ENCODE measurements at places on chromosomes 7 and 10. TPM values are rescaled to one million over a fixed set of nuclear protein-coding genes. Genes with fewer than 3 reads are reported as not detected.

GRCh38 chr7:665736-666453, 60.6 kb upstream of the DNAAF5 start:
- DNase-seq: peak; percentile 87

DNA sequence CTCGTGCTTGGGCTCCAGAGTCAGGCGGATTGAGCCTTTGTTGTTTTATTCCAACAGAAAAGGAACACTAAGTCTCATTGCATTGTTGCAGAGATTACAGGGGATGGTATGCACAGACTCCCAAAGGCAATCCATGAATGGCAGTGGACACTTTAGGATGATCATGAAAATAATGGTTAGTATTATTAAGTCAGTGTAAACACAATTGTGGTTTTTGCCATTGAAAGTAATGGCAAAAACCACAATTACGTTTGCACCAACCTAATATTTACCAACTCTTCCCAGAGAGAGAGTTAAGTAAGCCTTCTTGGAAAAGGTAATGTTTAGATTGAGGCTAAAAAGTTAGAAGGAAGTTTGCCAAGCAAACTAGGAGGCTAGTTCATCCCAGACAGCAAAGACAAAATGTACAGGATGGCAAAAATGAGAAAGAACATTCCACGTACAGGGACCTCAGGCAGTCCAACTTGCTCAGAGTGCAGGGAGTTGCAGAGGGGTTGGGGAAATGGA, 72.9 kb upstream of the AMPH start:
- no peak for DNase-seq

DNA sequence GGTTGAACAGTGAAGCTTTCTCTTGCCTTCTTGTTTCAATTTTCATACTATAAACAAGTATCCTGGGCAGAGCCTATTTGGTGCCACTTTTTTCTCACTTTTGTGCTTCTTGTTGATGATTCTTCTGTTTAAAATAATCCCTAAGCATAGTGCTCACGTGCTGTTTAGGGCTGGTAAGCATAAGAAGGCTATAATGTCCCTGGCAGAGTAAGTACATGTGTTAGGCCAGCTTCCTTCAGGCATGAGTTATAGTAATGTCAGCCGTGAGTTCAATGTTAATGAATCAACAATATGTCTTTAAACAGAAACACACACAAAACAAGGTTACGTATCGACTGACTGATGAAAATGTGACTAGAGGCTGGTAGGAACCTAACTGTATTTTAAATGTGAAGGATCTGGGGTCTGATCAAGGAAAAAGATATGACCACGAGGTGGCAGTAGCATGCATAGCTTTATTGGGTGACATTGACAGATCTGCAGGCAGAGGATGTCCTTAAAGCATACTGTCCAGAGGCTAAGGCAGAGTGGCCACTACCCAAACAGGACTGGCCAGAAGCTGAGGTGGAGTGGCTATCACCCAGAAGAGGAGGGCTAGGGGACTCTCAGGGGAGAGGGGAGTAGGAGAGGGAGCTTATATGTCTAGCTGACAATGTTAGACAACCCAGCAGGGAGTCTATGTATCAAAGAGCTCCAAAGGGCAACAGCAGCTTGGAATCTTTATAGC, 113.7 kb downstream of the BRAF start:
- DNase-seq: no peak

- DNase-seq: peak; percentile 46
Measured at GRCh38 chr10:35191523-35191922, 64.9 kb downstream of the CREM start.

DNA sequence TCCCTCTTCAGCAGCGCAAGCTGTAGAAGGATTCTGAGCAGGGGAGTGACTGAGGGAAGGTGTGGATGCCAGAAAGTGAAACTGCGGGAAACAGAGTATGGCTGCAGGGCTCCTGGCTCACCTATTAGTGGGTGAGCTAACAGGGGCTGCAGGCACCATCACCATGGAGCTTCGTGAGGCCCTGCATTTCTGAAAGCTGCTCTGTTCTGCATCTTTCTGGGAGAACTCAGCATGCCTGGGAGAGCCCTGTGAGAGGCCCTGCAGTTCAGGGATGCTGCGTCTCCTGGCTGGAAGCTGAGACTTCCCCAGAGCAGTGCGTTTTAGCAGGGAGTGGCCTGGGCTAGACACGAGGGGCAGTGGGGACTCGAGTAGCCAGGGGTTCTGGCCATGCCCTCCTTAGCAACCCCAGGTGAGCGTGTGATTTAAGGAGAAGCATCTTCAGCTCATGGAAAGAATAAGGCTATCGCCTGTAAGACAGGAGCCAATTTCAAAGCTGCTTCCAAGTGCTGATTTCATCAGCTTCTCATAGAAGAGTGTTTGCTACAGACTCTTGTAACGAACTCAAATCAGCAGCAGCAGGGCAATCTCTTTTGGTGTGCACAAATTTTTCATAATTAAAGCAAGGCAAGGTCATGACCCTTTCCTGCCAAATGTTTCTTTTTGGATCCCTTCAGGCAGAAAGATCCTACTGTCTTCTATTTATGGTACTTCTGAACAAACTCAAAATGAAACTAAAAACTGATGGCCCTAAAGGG, 293.6 kb upstream of the ZNF32 start:
- DNase-seq: no peak

GRCh38 chr7:96127746-96128145, 194.2 kb downstream of the SLC25A13 start:
- DNase-seq: no peak

DNA sequence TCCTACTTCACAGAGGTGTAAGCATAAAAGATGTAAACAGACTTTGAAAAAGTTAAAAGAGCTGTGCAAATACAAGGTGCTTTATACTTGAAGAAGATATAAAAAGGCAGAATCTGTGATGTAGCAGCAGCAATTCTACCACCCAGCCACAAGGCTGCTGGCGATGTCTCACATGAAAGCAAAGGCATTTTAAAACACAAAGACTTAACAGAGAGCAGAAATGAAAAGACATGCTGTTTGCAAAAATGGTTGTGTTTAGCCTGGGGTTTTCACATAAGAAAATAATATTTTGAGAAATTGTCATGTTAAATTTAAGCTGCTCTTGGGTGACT, 85.5 kb upstream of the ZNF800 start:
- no peak for DNase-seq

GRCh38 chr7:18401757-18402156, 93.8 kb upstream of the HDAC9 start:
- no peak for DNase-seq

GRCh38 chr7:110399421-110399820, 691.5 kb upstream of the LRRN3 start:
- DNase-seq: no peak

- DNase-seq: no peak
Measured at GRCh38 chr7:99219185-99219767, 11.4 kb upstream of the KPNA7 start.

GRCh38 chr7:2566348-2566889, 7.6 kb downstream of the IQCE start:
- no peak for DNase-seq

DNA sequence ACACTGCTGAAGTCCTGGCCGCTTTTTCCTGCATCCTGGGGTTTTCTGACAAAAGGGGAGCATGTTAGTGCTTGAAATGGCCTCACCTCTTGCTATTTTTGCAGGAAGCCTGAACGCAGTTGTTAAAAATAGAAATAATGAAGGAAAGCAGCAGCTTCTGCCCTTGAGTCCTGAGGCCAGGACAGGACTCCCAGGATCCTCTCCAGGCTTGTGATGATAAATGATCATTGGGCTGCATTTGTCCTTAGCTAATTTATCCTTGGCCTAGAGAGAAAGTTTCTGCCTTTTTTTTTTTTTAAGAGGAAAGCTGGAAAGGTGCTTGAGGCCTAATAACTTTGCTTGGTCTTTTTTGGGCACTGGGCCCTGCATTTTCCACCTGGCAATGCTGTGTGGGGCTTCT, 17.7 kb upstream of the FAM20C start:
- DNase-seq: no peak

- no peak for DNase-seq
Measured at GRCh38 chr10:26046073-26046700, 112.2 kb downstream of the MYO3A start.

DNA sequence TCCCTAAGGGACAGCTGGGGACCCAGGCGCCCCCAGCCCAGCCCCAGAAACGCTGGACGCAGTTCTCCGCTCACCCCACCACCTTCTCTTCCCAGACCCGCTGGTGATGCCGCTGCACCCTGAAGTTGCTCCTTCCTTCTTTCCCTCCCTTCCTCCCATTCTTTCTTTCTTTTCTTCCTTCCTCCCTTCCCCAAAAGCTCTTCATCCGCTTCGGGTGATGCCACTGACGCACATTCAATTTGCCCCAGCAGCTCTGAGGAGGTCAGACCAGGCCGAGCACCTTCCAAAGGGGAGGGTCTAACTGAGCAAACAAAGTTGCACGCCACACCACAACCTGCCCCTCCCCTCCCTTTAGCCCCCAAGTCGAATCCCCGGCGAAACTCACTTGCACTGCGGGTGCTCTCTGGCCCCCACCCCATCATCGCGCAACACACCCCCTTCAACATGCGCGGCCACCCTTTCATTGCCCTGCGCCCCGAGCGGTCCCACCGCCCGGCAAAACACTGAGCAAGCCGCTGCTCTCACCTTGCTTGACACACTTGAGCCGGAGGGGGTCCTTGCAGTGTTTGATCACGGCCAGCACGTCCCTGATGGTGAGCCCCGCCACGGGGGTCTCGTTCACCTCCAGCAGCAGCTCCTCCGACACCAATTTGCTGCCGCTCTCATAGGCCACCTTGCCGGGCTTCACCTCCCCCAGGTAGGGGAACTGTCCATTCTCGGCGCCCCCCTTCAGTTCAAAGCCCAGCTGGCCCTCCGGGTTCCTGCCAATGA, 787 bp downstream of the MAGI2 start:
- DNase-seq: peak; percentile 72

DNA sequence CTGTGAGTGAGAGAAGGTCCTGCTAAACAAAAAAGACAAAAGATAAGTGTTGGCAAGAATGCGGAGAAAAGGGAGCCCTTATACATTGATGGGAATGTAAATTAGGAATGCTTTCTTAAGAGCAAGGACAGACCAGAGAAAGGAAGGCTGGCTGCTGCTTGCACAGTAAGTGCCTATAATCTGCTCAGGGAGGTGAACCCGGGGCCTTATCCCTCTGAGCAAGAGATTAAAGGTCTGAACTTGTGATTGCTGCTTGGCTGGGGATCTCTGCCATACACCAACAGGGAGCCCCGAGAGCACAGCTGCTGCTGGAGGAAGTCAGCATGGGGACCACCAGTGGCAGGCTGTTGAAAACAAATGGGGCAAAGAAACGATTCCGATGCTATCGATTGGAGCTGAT, 32.0 kb upstream of the CRTAC1 start:
- DNase-seq: no peak

GRCh38 chr7:159065852-159066480, 78.7 kb downstream of the VIPR2 start:
- DNase-seq: no peak

GRCh38 chr10:112092519-112092918, 91.0 kb downstream of the GPAM start:
- no peak for DNase-seq

- DNase-seq: no peak
Measured at GRCh38 chr7:92788559-92789183, 47.7 kb downstream of the CDK6 start.

DNA sequence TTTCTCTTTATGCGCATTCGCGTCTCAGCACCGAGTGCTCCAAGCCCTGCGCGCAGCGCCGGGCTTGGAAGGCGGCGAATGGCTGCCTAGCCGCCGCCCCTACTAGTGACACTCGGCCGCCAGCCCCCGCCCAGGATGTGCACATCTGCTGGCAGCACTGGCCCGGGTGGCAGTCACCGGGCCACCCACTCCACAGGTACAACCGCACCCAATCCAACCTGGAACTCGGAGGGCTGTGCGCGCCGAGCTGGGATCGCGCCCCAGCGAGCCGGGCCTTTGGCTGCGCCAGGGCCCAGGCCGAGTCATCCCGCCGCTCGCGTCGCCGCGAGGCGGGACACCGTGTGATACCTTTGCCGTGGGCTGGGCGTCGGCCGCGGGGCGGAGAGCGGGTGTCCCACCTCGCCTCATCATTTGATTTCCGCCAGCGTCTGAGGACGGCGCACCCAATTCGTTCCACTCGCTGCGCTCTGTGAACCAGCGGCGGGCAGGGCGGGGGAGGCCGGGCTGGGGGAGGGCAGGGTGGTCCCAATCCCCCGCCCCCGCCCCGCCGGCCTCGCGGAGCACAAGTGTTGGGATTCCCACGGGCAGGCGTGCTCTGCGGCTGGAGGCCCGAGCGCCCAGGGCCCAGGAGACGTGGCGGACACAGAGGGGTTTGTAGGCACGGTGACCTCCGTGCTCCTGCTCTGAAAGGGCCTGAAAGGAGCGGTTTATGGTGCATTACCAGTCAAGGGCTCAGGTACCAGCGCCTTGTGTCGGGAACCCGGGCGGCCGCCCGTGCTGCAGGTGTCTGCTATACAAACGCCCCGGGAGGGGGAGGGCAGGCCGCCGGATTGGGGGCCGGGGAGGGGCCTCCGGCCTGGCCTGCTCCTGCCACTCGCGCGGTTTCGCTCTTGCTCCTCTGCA, 17.8 kb upstream of the PTF1A start:
- no peak for DNase-seq

DNA sequence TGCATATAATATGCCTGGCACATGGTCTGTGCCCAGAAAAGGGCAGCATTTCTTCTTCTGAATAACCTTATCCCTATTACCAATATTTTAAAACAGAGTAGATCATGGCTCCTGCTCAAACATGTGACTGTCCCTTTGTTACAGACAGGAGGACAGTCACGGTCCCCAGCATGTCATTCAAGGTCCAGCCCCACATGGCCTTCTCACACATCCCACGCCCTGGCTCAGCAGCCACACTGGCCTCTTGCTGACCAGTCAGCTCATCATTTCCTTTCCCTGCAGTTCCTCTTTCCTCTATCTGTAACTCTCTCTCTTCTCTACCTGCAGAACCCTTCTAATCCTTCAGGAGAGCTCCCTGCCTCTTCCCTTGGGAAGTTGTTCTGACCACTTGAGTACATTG, 167.8 kb downstream of the CHN2 start:
- DNase-seq: no peak

DNA sequence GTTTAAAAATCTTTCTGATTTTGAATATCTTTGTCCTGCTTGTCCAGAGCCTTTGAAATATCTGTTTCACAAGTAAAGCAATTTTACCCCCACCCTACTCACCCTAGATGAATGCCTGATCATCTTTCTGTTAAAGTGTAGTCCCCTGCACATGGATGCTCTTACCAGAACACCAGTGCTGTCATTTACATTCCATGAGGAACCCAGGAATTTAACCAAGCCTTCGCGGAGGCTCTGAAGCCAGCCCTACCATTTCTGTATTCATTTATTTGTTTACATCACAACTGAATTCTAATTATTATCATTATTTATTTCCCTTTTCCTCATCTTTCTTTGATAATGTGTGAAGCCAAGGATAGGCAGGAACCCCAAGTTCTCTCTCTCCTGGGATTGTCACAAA, 167.8 kb upstream of the MYO3A start:
- DNase-seq: no peak

The RTKN2 gene
- 0.17 TPM for total RNA-seq

The PTN gene
- total RNA-seq: 11.1 TPM

The EIF5AL1 gene
- 0.19 TPM for total RNA-seq

The NRP1 gene
- 92.5 TPM for total RNA-seq

The PNLIPRP1 gene
- total RNA-seq: 0.45 TPM

The SAP25 gene
- total RNA-seq: not detected

The DKK1 gene
- not detected for total RNA-seq

The OR13A1 gene
- total RNA-seq: not detected

The TAS2R4 gene
- 0.34 TPM for total RNA-seq

The MKI67 gene
- 3.1 TPM for total RNA-seq

The ACHE gene
- total RNA-seq: 24.0 TPM

The SEMA3C gene
- total RNA-seq: 42.3 TPM

The CABCOCO1 gene
- not detected for total RNA-seq

The ZNF786 gene
- 3.1 TPM for total RNA-seq

The GJD4 gene
- total RNA-seq: not detected

The BTBD16 gene
- 0.11 TPM for total RNA-seq

The GHRHR gene
- total RNA-seq: not detected

The ENTPD7 gene
- total RNA-seq: 3.2 TPM
